C1 segment of cervical spinal cord (tissue), 14 donors: ENCODE measurements at places on chromosomes 7 and 10.

DNA sequence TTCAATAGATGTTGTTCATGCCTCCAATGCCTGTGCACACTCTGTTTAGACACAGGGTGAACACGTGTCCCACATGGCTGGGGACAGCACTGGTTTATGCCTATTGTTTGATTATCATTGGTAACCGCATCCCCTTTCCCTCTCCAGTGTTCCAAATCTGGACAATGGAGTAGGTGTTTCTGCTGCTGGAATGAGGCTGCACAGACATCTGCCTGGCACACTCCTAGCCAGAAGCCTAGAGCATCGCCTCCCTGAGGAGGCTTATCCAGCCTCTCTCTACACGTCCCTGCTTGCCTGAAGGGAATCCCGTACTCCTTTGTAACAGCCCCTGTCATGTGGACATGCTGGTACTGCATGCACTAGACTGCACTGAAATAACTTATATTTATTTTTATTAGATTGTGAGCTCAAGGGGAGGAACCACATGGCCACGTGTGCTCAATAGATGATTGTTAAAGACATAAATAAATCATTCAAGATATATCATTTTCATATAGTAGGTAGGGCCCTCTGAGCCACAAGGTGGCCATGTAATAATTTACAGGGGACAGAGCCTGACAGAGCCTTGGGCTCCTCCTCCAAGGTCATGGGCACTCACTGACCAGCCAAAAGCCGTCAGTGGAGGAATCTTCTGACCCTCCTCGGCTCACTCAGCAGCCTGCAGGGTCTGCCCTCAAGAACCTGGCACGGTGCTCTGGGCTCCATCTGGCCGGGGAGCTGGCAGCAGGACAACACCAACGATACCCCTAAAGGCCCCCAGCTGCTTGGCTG, 310.9 kb upstream of the ZNF32 start:
- DNase-seq: no peak

GRCh38 chr7:835485-836401, 3.5 kb downstream of the SUN1 start:
- no peak for DNase-seq

DNA sequence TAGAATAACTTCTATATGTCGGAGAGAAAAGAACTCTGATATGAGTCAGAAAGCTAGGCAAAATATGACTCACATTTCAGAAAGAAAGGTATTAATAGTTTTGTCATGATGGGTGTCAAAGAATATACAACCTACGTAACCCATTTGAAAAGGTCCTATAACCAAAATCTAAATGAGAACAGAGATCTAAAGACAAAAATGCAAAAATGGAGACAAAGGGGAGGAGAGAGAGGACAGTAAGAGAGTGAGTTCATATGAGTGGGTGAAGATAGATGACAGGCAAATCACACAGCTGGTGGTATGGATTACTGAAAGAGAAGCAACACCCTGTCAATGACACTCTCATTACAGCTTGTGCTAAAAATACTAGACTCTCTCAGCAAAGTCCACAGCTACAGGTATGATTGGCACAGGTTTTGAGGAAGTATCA, 25.6 kb downstream of the ANKMY2 start:
- DNase-seq: no peak

DNA sequence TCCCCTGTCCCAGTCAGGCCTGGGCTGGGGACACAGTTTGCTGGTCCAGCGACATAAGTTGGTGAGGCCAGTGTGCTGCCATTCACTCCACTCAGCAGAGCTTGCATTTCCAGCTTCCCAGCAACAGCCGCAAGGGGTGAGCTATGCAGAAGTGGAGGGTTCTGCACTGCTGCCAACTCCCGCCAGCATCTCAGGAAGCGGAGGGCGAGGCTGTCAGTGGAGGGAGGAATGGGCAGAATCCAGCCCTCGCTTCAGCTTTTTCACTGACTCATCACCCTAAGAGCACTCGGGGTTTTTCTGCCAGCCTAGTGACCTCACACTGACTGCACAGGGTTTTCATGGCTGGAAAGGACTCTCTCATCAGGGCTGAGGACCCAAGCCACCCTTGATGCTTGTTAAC, 625.1 kb upstream of the MKI67 start:
- DNase-seq: no peak

DNA sequence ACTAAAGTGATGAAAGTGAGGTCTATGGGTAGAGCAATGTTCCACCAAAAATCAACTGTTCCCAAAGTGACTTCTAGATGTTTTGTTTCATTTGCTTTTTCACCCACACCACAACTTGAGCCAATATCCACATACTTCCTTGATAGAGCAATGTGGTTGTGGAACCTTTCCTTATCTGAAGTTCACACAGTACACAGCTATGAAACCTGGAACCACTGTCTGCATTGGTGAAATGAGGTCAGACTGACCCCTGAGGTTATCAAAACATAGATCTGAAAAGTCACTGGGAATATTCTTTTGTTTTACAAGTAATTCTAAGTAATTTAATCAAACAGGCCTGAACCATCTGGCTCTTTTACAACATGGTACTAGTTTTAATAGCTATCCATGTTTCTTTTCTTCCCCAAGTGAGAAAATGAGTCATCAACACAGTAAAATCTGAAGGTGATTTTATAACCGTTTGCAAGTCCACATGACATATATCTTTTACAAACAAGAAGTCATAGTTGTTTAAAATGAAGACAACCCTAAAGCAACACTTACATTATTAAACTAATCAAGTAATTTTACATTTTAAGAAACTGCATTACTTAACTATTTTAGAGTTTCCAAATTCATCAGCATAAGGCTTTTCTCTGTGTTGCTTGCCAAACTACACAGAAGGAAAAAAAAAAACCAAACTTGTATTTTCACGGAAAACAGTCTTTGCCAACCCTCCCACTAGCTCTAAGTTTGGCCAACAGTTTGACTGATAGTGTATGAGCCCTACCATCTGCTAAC, 80.3 kb downstream of the LRRC17 start:
- DNase-seq: no peak

- no peak for DNase-seq
Observed at GRCh38 chr10:44416021-44416771, 31.3 kb upstream of the CXCL12 start.

DNA sequence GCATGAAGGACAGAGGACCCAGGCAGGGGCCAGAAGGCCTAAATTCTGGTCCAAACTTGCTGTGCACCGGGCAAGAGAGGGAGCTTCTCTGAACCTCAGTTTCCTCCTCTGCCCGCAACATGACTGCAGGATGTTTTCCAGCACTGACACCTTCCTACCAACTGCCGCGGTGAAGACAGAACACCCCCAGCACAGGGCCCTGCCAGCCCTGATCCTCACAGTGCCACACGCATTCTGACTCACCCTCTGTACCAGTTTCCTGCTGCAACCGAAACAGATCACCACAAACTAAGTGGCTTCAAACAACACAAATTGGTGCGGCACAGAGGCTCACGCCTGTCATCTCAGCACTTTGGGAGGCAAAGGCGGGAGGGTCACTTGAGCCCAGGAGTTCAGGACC, 18.1 kb downstream of the MAD1L1 start:
- DNase-seq: no peak

GRCh38 chr10:2926918-2927660, 140.3 kb upstream of the PFKP start:
- DNase-seq: no peak

DNA sequence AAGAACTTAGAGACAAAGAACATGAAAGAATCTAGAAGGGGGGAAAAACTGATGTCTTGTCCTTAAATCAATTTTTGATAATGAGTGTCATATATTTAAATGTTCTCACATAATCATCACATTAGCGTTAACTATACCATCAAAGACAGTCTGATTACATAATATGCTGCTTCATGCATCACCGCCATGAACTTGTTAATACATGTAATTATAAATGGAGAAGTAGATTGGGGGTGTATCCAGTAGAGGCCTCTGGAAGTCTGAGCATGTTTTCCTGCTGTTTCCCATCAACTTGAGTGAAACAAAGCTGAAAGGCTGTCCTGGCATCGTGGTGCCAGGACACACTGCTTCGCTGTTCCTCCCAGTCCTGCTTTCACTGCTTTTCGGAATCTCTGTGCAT, 48.2 kb downstream of the PRLHR start:
- no peak for DNase-seq

GRCh38 chr7:10707519-10707918, 266.2 kb upstream of the PHF14 start:
- DNase-seq: peak; percentile 71

GRCh38 chr10:20978617-20979016, 81.5 kb upstream of the NEBL start:
- DNase-seq: no peak

DNA sequence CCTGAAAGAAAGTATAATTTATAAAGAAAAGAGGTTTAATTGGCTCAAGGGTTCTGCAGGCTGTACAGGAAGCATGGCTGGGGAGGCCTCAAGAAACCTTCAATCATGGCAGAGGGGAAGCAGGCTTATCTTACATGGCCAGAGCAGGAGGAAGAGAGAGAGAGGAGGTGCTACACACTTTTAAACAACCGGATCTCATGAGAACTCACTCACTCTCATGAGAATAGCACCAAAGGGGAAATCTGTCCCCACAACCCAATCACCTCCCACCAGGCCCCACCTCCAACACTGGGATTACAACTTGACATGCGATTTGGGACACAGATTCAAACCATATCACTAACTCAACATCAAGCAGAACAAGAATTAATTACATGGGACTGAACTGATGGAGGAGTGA, 6.9 kb upstream of the ZNF485 start:
- no peak for DNase-seq

- no peak for DNase-seq
Observed at GRCh38 chr10:12416344-12417050, 67.2 kb downstream of the CAMK1D start.

DNA sequence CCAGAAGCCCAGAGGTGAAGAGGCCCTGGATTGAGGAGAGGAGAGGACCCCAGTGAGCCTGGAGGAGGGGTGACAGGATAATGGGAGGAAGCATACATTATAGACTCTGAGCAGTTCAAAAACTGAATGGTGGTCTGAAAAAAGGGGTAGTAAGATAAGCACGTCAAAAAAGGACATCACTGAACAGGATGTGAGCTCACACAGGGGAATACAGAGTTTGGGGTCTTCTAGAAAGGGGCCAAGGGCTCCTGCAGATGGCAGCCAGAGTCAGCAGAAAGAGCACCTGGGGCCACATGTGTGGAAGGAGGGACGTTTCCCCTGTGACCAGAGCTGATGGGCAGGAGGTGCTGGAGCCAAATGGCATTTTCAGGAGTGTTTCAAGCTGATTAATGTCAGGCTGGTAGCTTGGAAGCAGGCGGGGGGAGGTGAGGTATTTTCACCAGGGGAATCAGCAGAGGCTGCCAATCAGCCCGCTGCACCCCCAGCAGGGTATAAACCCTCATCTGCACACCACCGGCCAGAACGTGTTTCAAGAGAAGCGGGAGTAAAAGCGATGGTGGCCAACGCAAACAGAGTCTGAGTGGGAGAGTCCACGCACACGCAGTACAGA, 85.8 kb downstream of the TNS3 start:
- DNase-seq: no peak

DNA sequence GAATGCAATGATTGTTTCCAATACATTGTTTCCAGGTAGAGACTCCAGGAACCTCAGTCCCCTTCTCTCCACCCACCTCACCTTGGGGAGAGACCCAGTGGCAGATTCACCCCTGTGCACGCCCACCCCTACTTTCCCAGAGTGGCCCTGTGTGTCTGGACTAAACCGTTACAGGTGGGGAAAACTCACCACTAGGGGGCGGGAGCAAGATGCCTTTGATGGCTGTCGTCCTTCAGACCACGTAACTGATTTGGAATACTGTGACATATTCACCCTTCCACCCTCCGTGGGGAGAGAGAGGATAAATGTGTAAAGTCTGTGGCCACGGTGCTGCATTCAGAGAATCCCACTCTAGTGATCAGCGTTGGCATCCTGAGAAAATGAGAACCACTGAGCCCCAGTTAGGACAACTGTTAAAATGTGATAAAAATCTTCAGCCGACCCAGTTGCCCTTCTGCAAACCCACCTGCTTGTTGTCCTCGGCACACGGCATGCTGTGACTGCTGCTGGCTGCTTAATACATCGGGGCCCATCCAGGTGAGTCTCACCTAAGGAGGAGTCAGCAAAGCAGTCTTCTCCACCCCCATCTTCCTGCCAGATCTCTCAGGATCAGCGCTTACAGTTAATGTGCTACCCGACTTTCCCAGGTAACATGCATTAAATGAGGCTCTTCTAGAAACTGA, 41.5 kb upstream of the NMT2 start:
- DNase-seq: peak; percentile 38

DNA sequence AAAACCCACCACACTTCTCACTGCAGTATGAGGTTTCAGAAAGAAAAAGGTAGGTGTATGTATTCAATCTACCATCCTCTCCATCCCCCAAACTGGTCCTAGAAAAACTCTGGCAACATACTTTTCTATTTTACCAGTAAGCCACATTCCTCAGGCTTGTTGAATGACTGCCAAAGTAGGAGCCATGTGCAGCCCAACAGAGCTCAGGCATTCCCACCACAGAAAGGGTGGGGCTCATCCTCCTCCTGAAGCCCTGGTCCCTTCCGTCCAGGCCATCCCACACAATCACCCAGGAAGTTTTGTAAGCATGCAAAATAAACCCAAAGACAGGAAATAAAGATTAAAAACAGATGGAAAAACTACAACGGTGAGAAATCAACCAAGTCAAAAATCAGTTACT, 57.2 kb downstream of the MAD1L1 start:
- DNase-seq: no peak

DNA sequence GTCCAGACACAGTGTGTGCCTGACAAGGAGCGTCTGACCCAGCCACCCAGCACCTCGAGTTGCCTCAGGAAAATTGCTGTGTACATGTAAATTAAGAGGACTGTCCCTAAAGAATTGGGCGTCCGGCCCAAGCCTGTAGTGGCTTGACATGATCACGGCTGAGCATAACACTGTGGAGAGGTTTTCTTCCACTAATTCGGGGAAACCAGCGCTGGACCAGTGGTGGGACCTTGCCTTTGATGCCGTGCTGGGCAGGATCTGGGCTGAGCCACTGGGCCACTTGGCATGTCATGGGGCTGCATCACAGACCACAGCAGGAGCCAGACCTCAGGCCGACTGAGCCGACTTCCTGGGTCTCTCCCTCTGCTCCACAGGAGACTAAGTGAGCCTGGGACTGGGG, 282.5 kb downstream of the GLRX3 start:
- no peak for DNase-seq

DNA sequence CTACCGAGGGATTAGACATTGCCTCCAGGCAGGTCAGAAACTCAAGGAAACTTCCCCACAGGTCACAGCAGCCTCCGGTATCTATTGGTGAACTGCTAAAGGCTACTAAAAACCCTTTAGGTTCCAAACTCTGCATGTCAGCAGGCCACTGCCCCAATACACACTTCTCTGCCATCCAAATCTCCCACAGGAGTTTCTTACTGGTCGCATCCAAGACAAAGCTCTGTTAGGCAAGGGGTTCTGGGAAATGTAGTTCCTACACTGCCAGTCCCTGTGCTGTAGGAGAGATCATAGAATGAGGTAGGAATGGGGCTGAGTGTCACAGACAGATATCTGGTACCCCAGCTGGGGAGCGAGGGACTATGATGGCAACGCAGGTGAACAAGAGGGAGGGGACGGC, 757.0 kb upstream of the C7orf33 start:
- no peak for DNase-seq

DNA sequence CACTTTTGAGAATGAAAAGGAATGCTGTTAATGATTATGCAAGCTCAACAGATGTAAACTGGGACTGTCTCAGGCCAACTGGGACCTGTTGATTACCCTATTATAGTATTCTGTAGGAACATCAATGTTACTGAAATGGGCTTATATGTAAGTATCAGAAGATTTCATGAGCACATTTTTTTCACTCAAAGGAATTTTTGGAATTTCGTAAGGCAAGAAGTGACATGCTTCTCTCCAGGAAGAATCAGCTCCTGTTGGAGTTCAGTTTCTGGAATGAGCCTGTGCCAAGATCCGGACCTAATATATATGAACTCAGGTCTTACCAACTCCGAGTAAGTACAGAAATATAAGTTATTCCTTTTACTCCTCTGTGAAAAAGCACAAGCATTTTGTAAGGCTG, 19.2 kb downstream of the NIPSNAP2 start:
- DNase-seq: no peak
